ENCODE measurements at places on chromosomes 4 and X.

DNA sequence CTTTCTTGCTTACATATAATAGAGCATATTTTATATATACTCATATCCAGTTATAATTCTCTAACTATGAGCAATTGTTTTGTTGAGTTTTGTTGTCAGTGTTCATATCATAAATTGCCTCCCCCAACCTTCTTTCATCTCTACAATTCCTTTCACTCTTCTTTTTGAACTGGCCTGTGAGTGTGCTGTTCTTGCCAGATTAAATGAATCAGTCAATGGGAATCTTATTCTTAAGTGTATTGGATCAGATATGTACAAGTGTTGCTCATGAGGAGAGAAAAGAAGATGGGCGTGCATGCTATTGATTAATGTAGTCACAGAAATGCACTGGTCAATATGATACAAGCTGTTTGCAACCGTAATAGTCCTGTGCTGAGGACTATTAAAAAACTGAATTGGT, 728.1 kb upstream of the MAGEB2 start:
- DNase-seq: no peak

DNA sequence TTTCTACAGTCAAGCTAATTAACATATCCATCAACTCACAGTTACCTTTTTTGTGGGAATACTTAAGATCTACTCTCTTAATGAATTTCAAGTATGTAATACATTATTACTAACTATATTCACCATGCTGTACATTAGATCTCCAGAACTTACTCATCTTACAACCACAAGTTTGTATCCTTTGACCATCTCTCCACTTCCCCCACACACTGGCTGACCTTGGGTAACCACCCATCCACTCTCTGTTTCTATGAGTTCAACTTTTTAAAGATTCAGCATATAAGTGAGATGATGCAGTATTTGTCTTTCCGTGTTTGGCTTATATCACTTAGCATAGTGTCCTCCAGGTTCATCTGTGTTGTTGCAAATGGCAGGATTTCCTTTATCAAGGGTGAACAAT, 30.5 kb upstream of the MAGED1 start:
- no peak for DNase-seq

GRCh38 chr4:63901304-63901703, 507.9 kb downstream of the TECRL start:
- no peak for DNase-seq

GRCh38 chrX:3134316-3134945, 93.2 kb downstream of the ARSF start:
- no peak for DNase-seq

DNA sequence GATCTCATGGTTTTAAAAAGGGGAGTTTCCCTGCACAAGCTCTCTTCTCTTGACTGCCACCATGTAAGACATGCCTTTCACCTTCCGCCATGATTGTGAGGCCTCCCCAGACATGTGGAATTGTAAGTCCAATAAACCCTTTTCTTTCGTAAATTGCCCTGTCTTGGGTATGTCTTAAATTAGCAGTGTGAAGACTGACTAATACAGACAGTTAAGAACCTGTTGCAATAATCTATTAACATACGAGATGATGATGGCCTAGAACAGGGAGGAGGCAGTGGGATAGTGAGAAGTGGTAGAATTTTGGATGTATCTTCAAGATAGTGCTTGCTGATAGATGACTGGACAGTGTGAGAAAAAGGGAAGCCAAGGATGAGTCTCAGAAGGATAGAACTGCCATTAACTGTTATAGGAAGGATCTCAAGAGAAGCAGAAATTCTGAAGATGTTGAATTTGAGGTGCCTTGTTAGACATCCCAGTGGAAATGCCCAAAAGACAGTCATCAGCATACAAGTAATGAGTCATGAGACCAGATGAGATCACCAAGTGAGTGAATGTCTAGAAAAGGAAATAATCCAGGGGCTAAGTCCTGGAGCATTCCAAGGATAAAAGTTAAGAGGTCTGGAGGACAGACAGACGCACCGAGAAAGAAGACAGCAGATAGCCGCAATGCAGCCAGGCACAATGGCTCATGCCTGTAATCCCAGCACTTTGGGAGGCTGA, 38.8 kb upstream of the UGDH start:
- DNase-seq: no peak

DNA sequence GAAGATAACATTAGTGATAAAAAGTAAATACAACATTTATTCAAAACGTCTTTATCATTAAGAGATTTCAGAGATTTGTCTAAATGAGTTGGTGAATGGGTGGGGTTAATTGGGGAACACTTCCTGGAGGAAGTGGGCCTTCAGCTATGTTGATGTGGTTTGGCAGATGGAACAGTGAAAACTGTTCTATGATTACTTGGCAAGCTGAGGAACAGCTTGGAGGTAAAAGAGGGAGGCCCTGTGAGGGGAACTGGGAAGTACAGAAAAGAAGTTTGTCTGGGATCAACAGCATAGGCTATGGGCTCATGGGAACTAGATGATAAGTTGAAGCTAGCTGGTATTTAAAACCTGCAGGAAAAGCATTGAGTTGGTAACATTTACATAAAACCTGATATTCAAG, 26.0 kb downstream of the OCRL start:
- DNase-seq: no peak

GRCh38 chrX:136802515-136802914, 21.8 kb upstream of the ARHGEF6 start:
- no peak for DNase-seq

DNA sequence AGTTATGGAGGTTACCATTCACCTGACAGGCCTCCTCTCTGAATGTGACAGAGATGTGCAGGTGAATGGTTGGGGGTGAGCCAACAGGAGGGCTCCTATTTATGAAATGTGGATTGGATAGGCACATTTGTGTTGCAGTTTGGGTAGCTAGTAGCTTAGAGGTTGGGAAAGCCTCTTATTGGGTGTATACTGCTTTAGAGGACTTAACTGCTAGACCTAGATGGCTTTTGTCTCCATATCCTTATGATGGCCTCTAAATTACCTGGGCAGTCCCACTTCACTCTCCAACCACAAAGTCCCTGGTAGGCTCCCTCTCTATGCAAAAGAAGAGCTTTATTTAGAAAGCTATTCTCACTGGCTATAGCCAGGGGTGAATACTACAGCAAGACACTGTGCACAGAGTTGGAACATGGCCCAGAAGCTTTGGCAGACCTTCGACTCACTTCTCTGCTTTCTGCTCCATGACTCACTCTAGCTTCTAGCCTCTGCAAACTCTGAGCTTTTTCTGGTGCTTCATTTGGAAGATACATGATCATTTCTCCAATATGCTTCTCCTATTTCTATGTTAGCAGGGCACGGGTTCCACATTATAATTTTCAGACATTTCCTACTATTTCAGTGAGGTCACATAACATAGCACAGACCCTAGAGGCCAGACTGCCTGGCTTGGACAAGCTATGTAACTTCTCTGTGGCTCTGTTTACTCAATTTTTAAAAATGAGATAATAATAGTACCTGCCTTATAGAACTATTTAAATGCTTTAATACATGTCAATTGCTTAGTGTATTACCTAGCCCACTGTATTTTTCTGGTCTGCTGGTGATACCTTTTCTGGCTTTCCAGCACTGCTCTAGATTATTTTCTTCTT, 6.0 kb upstream of the VGLL1 start:
- no peak for DNase-seq

- DNase-seq: no peak
Measured at GRCh38 chr4:102478186-102478585, 23.0 kb upstream of the NFKB1 start.

All from substantia nigra (tissue), 51 donors.